ENCODE measurements at places on chromosomes 6 and 20.
A peak's percentile ranks its signal among the peaks of the same experiment; 100 is the strongest.

GRCh38 chr6:143695130-143695968 lies 17.6 kb downstream of the PHACTR2 start:
- no peak for DNase-seq

DNA sequence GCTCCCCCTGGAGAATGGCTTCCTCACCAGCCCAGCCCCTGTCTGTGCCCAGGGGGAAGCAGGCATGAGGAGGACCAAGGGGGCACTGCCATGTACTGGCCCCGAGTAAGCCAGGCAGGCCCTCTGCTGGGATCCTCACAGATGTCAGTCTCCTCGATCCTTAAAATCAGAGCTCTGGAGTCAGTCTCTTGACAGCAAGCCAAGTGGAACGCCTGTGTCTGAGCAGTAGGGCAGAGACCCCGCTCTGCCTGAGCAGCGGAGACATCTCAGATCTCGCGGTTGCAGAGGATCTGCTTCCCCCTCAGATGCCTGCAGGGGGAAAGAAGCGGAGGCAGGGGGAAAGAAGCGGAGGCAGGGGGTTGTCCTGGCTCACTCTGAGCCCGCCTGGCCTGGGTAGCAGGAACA lies 92.6 kb downstream of the SNX5 start:
- DNase-seq = no peak

DNA sequence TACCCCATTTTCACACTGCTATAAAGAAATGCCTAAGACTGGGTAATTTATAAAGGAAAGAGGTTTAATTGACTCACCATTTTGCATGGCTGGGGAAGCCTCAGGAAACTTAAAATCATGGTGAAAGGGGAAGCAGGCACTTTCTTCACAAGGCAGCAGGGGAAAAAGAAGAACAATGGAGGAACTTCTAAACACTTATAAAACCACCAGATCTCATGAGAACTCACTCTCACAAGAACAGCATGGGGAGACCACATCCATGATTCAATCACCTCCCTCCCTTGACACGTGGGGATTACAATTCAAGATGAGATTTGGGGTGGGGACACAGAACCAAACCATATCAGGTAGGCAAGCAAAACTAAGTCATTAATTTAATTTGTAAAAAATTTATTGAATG lies 343.2 kb downstream of the FRK start:
- DNase-seq = no peak

DNA sequence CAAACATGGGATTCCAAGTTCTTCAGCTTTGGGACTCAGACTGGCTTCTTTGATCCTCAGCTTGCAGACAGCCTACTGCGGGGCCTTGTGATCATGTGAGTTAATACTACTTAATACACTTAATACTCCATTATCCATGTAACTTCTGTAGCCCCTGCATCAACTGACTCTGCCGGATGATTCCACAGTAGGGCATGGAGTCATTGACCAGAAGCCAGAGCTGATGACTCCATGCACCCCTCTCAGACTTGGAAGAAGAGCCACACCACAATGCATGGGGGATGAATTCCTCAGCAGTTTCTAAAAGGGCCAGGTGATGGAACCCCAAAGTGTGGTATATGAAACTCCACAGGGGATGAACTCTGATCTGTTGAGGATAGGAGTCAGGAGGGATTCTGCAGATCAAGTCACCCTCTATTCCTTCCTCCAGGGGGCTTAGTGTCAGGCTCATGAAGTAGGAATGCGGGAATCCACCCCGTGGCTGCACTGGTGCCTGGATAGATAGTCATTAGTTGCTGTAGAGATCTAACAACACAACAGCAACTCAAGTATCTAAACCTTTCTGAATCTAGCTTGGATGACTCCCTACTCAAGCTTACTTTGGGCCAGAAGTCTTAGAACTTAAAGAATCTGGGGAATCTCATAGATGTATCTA lies 70.2 kb downstream of the GPR6 start:
- no peak for DNase-seq

GRCh38 chr6:35511562-35511941 lies 1.1 kb downstream of the TULP1 start:
- DNase-seq = no peak

DNA sequence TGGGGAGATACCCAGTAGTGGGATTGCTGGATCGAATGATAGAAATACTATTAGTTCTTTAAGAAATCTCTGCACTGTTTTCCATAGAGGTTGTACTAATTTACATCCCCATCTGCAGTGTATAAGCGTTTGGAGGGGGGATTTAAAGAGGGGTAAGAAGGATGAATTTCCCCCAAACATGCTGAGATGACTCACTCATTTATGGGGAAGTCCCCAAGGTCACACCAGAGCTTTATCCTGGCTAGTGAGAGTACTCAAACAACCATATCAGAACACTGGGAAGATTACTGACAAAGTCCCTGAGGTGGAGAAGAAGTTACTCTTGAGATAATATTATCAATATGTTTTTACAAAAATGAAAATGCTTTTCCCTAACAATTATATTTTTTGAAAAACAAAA lies 44.0 kb downstream of the ROS1 start:
- DNase-seq = no peak

DNA sequence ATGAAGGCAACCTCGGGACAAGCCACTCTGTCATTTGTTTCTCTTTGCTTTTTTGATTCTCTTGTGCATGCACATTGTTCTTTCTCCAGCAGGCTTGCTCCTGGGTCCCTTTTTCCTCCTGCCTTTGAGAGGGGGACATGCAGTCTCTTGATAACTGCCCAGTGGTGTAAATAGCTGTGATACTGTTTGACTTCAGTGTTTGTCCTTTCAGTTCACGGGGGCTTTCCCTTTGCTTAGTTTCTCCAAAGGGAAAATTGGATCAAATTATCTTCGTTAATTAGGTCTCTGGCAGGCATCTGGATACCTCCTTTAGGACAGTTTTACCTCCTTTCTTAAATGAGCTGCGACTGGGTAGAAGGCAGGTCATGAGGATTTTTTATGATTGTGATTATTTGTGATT lies 41.5 kb downstream of the RALGAPB start:
- no peak for DNase-seq

GRCh38 chr20:49480236-49480635 lies 2.2 kb downstream of the KCNB1 start:
- DNase-seq = no peak

DNA sequence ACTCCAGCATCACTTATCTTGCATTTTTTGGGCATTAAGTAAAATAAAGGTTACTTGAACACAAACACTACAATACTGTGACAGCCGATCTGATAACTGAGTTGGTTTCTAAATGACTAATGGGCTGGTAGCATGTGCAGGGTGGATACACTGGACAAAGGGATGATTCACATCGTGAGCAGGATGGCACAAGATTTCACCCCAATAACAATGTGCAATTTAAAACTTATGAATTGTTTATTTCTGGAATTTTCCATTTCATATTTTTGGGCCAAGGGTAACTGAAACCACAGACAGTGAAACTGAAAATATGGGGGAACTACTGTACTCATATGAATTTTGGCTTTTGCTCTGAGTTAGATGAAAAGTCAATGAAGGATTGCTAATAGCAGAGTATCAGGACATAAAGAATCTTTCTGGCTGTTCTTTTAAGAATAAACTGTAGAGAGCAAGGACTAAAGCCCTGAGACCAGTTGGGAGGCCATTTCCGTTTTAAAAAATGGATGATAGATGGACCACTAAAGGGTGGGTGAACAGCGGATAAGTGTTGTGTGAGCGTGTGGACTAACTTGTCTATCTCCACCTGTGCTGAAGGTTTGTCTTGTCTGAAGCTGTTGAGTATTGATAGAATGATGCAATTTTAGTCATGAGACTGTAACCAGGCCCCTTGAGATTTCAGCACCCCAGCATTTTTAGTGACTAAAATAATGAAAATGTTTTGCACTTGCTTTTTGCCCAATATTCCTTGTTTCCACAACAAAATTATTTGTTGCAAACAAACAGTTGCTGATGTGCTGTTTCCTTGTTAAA lies 8.2 kb downstream of the SPINT3 start:
- no peak for DNase-seq

GRCh38 chr6:27176523-27177484 lies 70.7 kb upstream of the PRSS16 start:
- DNase-seq = peak; percentile 70

DNA sequence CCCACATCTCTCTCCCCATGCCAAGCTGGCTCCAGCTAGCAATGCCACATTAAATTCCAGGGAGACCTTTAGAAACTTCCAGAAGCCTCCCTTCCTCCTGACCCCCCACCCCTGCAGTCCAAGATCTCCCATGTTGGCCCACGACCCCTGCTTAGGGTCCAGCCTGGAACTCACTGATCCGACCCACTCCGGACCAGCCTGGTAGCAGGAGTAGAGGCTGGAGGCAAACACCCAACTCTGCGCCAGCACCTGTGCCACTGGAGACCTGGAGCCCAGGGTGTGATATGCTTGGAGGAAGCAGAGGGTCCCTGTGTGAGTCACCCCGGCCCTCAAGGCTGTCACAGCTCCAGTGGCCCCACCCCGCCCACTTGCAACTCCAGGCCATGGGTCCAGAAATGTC lies 3.3 kb upstream of the ULBP1 start:
- no peak for DNase-seq

DNA sequence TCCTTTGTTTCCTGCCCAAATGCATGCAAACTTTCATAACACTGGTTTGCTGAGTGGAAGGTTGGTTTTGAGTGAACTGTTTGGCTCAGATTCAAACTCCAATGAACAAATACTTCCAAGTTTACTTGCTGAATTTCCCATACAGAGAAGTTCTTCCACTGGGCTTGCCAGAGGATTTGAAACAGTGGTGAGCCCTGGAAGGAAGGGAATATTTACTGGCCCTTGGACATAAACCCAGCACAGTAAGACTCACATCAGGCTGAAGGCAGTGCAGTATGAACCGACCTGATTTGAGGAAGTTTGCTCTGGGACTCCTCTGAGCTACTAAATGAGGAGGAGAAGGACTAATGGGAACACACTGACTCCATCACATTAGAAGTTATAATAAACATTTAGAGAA lies 3.8 kb downstream of the TRAF3IP2 start:
- no peak for DNase-seq

DNA sequence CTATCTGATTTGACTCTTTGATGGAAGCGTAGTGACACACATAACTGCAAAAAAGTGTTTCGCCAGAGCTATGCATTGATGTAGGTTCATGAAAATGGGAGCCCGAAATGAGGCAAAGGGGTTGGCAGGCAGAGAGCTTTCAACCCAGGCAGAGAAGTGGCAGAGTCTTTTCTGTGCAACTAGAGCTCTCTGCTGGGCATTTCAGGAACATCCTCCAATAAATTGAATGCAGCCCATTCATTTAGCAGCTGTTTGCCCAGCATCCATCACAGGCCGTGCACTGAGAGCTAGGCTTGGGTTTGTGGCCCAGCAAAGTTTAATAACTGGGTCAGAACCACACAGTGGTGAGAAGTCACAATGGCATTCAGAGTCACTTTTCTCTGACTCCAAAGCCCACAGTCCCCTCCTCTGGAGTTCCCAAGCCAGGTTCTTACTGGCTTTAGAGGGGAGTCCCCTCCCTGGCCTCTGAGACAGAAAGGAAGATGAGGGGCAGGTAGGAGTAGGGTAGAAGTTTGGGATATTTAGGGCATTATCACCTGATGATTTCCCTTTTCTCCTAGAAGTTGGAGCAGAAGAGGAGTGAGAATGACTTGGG lies 31.8 kb upstream of the ELMO2 start:
- DNase-seq = no peak

DNA sequence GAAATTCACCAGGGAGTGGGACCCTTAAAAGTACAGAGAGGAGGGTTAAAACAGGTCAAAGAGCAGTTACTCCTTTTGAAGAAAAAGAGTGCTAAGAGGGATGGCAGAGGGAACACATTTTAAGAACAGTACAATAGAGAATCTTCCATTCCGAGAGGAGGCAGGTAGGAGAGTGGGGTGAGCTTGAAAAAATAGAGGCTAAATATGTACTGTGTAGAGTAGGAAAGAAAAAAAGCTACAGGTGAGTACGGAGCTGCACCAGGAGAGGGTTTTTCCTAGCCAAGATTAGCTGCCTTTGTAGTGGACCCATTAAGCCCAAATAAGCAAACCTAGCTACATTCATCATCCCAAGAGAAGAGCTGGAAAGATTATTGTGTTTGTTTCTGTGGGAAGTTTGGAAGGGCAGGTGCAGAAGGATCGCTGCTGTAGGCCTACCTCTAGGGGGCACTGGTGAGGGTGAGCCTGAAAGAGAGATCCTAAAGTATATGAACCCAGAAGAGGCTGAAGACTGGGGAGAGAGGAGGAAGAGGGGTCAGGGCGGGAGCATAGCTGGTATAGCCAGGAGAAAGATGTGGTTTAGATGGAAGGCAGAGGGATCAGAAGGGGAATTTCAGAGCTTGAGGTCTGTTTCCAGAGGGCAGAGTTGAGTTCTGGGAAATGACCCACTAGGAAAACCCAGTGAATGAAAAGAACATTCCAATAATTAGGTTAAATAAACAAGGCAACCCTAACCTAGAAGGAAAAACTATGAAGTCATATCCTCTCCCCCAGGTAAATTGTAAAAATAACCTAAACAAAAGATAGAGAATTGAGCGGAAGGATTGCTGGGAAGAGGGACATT lies 50.2 kb upstream of the HINT3 start:
- DNase-seq = peak; percentile 35

DNA sequence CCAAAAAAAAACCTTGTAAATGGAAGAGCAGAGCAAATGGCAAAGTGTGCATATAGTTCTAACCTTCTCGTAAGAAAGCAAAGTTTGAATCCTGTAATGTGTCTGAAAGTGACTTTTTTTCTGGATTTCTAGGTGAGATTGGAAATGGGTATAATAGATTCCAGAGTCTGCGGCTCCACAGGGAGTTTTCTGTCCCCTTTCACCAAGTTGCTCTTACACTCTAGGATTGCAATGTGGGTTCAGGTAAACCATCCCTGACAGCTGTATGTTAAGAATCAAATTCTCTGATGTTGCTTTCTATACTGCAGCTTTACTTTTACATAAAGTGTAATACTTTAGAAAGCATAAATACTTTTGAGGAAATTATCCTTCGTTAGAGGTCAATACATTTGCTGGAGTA lies 260.1 kb downstream of the PRL start:
- no peak for DNase-seq

DNA sequence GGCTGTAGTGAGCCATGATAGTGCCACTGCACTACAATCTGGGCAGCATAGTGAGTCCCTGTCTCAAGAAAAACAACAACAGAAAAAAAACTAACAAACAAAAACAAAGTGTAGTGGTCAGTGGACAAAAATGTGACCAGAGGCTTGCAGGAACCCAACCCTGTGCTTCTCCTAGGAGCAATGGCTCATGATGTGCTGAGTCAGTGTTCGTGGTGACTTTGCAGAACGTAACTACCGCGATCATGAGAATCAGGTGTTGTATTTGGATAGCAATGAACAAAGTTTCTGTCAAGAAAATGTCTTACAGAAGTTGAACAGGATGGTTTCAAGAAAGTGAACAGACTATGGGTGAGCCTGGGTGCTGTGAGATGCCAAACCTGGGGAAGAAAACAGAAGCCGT lies 18.5 kb upstream of the FOXC1 start:
- DNase-seq = no peak

GRCh38 chr6:5300206-5300764 lies 39.0 kb downstream of the FARS2 start:
- DNase-seq = no peak

DNA sequence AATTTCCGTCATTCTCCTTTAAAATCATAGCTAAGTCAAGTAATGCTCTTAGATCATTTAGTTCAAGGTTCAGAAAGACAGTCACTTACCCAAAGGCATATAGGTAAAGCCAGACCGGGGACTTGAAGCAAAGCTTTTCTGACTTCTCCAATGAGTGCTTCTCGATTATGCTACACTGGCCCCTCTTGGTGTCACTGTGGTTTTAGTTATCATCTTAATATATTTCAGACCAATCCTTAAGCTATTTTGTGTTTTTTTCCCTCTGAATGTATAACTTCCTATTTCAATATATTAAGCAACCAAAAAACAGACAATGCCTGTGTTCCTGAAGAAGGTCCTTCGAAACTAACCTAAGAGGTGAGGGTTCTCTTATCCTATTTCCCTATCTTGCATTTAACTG lies 3.9 kb downstream of the PRDM1 start:
- DNase-seq = no peak
